ENCODE measurements at places on chromosomes 16 and 17.

DNA sequence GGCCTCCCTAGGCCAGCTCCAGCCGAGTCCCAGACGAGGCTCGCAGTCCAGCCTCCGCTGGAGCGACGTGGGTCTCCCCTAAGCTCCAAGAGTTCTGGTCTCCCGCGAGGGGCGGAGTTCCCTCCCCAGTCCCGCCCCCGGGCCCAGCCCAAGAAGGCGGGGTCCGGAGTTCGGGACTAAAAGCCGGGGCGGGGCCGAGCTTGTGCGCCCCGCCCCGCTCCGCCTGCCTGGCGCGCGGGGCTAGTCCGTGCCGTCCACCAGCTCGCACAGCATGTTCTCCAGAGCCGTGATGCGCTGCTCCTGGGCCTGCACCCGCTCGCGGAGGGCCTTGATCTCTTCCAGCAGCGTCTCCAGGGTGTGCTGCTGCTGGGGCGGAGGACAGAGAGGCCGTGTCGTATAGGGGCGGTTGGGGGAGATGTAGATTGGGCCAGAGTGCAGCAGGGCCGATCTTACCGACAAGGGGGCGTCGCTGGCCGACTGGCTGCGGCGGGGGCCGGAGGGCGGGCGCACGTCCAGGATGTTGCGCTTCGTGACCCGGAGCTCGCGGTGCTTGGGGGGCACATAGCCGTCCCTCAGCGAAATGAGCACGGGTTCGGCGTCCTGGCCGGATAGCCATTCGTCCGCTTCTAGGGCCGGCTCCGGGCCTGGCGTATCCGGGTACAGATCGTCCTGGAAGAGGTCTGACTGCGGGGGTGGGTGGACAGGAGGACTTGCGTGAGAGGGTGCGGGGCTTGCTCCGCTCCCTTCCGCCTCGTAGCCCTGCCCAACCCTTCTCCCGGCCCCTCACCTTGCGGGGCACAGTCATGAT is 7.0 kb downstream of the CORO6 start:
- peak; percentile 62 for DNase-seq

DNA sequence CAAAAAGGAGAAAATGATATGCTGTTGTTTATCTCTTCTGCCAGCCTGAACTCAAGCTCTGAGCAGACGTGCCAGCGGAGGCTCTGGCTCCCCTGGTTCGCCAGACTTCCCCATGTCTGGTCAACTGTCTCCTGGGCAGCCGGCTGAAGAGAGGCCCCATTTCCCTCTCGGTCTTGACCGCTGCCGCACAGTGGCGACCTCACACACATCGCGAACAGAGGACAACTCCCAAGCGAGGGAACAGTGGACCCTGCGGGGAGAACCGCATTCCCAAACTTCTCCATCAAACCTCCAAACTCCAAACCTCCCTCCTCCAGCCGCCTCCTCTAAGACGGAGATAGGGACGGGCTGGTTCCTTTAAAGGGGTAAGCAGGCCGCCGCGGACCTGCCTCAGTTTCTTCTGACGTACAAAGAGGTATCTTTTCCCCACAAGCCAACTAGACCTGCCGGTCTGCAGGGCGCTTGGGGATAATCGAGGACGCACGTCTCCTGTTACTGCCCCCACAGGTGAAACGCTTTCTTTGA is 24.9 kb upstream of the RFFL start:
- DNase-seq, result no peak

GRCh38 chr17:43212641-43213490 is 1.2 kb downstream of the TMEM106A start:
- DNase-seq, result no peak

DNA sequence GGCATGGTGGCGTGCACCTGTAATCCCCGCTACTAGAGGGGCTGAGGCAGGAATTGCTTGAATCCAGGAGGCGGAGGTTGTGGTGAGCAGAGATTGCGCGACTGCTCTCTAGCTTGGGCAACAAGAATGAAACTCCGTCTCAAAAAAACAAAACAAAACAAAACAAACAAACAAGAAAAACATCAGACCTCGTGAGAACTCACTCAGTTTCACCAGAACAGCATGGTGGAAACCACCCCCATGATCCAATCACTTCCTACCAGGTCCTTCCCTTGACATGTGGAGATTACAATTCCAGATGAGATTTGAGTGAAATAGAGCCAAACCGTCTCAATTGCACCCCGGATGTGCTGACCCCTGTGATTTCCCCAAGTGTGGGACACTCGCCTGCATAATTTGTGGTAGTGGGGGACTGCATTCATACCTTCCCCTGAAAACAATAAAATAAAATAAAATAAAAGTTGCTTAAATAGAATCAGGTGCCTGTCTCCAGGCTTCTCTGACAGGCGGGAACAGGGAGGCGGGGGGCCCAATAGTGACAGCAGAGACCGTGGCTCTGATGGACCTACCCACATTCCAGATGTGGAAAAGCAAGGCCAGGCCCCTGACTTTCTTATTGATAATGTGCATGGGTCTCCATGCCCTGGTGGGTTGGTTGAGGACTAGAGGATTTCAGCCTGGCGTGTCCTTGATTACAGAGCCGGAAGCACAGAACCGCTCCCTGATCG is 13.1 kb downstream of the ZSCAN10 start:
- no peak for DNase-seq

GRCh38 chr17:75430159-75430974 is 24.9 kb upstream of the GRB2 start:
- no peak for DNase-seq

DNA sequence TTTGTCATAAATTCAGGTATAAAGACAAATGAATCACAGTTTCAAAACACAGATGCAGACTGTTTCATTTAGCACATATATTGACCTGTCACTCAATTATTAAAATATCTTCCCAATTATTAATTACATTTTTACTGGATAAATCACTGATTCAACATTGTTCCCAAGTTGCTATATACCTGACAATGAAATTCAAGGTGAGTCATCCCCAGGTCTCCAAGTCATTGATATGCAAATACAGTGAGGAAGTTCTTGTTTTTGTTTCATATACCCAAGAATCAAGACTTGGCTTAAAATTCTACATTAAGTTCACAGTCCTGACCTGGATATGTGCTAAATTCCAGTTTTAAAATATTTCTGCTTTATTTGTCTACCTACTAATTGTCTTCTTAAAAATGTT is 599.3 kb upstream of the PSMD7 start:
- DNase-seq, result no peak

- no peak for DNase-seq
These were observed 36.8 kb downstream of the CBFA2T3 start for GRCh38 chr16:88939972-88940861.

DNA sequence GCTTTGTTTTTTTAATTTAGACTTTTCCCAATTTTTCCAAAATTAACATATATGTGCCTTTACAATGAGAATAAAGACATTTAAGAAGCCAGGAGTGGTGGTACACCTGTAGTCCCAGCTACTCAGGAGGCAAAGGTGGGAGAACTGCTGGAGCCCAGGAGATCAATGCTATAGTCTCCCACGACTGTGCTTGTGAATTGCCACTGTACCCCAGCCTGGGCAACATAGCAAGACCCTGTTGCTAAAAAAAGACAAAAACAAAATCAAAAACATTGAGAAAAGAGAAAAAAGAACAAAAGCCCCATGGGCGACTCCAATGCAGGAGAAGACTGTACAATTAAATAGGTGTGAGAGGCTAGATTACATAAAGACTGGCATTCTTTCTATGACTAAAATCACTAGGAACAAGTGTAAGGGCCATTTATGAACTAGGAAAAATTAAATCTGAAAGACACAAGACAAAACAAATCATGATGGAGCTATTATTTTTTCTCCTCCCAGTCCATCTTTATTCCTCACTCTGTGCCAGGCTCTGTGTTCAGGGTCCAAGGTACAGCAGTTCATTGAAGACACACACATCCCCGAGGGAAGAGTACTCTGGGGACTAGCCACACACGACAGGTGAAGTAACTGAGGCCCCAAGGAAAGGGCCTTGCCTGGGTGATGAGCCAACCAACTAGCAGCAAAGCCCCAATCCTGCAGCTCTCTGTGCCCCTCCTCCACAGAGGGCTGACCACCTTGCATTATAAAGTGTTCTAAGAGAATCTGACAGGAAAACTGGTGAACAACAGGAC is 79.8 kb downstream of the CREBBP start:
- DNase-seq, result no peak

GRCh38 chr17:45745601-45746494 is 38.3 kb upstream of the CRHR1 start:
- DNase-seq, result no peak

DNA sequence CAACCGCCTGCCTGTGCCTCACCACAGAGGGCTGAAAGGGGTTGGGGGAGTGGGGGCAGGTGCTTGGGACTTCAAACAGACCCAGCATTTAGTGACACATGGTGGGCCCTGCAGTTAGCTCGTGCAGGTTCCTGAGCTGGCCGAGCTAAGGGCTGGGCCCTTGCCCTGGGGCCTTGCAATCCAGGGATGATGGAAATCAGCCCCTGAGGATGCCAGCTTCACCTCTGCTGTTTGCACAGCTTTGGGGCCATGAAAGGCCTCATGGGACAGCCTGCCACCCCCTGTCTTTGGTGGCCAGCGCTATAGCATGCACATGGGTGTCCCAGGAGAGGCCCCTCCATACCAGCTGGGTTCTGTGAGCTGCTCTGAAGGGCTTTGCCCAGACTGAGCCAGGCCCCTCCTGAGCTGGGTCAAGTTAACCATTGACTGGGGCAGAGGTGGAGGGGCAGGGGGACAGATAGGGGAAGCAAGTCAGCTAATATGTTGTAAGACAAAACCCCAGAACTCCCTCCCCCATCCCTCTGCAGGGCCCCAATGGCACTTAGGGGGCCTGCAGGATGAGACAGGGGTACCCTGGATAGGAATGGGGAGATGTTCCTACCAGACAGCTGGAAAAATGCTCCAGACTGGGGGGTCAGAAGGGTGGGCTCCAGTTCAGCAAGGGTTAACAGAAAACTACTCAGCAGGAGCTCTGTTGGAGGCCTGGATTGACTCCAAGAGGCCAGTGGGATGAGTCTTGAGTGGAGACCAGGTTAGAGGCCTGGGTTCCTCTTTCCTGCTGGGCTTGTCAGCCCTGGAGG is 692 bp downstream of the PRR15L start:
- DNase-seq, result no peak

GRCh38 chr17:40506786-40507185 is 5.4 kb upstream of the TNS4 start:
- no peak for DNase-seq

DNA sequence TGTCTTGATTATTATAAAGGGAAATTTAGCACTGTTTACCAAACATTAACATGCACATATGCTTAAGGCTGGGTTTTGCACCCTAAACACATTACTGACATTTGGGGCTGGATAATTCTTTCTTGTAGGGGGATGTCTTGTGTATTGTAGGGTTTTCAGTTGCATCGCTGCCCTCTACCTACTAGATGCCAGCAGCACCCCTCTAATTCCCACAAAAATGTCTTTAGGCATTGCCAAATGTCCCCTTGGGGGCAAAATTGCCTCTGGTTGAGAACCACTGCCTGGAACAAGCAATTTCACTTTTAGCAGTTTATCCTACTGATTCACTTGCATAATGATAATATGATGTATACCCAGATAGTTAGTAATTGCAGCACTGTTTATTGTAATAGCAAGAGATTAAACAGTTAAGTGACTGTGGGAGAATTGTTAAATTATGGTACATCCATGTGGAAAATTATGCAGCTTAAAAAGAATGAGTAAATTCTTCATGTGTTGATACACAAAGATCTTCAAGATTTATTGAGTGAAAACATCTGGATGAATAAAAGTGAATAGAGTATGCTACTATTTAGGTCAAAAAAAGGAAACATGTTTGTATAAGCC is 18.4 kb downstream of the PRSS54 start:
- DNase-seq, result no peak

- no peak for DNase-seq
These were observed 1.3 kb downstream of the PARD6A start for GRCh38 chr16:67661886-67662652.

- DNase-seq, result no peak
These were observed 1.1 kb downstream of the DNASE1 start for GRCh38 chr16:3655396-3656159.

GRCh38 chr17:42678951-42679491 is 2.2 kb upstream of the PLEKHH3 start:
- DNase-seq, result no peak

DNA sequence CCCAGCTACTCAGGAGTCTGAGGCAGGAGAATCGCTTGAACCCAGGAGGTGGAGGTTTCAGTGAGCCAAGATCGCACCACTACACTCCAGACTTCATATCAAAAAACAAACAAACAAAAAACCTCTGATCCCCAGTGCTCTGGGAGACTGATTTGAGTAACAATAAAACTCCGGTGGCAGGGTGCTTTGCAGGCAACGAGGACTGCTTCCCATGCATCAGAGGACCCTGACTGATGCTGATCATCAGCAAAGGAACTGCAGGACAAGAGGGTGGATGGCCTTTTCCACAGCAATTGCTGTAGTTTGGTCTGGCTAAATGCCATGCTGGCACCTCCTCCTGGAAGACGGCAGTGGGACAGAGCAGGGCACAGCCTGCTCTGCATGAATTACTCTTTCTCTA is 6.4 kb upstream of the SLC39A11 start:
- no peak for DNase-seq

- no peak for DNase-seq
These were observed 22.8 kb upstream of the SLC47A1 start for GRCh38 chr17:19510903-19511302.

- DNase-seq, result no peak
These were observed 7.3 kb upstream of the NR1D1 start for GRCh38 chr17:40107522-40108174.

GRCh38 chr17:77117415-77117814 is 23.4 kb upstream of the SEC14L1 start:
- no peak for DNase-seq

- DNase-seq, result peak; percentile 94
These were observed at the start of gene NSMCE1 for GRCh38 chr16:27268376-27269299. TSS of gene NSMCE1 (minus strand) at chr16:27268772. CDS start at chr16:27257570, 11,202 bp downstream.

- no peak for DNase-seq
These were observed 14.8 kb upstream of the KPNB1 start for GRCh38 chr17:47634870-47635269.

- DNase-seq, result no peak
These were observed 387.5 kb upstream of the HSBP1 start for GRCh38 chr16:83420206-83420760.

- DNase-seq, result no peak
These were observed 1.5 kb downstream of the ADGRG3 start for GRCh38 chr16:57669476-57670162.

All from stimulated activated CD8-positive, alpha-beta memory T cell treated with anti-CD3 and anti-CD28 coated beads, Interleukin-7, amount 100 ng/mL, for 4 hours (primary cell).